ENCODE measurements at places on chromosomes 4 and X.
A peak's percentile ranks its signal among the peaks of the same experiment; 100 is the strongest.

DNA sequence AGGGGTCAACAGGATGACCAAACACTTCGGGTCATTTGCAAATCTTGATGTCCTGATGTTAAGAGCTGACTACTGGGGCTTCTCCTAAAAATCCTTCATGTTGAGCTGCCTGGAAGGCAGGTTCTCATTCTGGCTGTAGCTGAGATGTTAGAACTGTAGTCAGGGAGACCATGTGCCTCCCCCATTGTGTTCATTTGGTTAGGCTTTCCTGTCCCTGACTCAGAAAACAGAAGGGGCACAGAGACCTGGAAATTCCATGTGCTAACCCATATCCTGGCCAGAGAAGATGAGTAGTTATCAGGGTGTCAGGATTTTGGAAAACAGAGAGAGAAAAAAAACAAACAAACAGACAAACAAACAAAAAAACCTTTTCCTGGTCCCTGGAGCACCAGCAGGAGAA lies 177.5 kb downstream of the AR start:
- no peak for DNase-seq

GRCh38 chrX:93695981-93696380 lies 22.0 kb downstream of the FAM133A start:
- no peak for DNase-seq

DNA sequence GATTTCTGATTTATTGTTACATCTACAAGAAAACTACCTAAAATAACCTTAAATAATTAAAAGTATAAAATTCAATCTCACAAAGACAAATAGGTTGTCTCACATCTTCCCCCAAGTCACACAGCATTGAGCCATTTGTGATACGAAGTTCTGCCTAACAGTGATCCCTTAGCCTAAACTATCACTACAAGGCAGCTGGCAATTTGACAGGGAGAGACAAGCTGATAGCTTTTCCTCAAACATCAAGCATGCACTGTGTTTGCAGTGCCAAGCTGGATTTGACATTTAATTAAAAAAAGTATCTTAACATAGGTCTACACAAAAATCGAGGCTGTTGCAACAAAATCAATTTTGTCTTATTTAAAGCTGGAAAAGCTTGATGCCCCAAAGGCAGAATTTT lies 464.7 kb upstream of the TRAM1L1 start:
- no peak for DNase-seq

DNA sequence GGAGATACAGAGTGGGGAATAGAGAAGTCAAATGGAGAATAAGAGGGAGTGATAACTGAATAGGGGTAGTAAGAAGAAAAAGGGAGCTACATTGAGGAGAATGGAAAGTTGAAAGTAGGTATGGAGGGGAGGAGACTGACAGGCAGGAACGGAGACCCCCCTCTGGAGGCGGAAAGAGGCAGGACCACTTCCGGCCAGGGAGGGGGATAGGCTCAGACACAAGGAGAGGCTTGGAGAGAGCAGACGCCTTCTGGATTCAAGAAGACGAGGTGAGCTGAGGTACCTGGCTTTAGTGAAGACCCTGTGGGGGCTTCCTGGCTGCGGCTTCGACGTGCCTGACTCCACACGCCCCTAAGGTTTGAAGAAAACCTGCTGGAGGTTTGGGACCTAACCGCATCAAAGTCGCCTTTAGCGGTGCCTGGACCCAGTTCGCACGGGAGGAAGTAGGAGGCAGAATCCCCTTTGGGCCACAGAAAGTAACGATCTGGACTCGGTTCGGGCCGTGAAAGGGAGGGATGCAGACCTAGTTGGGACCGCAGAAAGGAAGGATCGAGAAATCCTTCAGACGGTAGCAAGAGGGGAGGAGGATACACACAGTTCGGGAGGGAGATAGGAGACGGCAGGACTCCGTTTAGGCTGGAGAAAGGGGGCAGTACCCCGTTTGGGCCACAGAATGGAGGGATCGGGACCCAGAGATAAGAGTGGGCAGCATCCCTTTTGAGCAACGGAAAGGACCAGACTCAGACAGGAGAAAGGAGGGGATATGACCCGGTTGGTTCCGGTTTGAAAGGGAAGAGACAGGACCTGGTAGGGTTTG lies at the start of gene TRO:
Gene TRO, plus strand, starts transcription at position 215 of the 817 bp plus-strand sequence. CDS start 1,423 bp downstream, outside the sequence.
- DNase-seq: no peak

- DNase-seq: no peak
Measured at GRCh38 chrX:53133400-53133799, 39.5 kb downstream of the KANTR start.

DNA sequence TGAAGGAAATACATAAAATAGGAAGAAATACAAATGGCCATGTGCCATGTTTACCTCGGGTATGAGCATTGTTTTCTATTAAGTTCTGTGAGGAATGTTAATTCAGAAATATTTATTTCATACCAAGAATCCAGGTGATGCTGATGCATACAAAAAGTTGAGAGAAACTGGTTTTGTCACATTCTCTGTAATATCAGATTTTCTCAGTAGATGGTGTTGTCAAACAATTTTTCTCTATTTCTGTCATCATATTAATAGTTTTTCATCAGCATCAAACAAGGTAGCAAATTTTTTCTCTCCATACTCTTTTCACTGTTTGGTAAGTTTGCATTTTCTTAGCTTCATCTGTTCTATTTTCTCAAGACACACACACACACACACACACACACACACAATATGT lies 179.8 kb downstream of the KLHL4 start:
- DNase-seq: no peak

DNA sequence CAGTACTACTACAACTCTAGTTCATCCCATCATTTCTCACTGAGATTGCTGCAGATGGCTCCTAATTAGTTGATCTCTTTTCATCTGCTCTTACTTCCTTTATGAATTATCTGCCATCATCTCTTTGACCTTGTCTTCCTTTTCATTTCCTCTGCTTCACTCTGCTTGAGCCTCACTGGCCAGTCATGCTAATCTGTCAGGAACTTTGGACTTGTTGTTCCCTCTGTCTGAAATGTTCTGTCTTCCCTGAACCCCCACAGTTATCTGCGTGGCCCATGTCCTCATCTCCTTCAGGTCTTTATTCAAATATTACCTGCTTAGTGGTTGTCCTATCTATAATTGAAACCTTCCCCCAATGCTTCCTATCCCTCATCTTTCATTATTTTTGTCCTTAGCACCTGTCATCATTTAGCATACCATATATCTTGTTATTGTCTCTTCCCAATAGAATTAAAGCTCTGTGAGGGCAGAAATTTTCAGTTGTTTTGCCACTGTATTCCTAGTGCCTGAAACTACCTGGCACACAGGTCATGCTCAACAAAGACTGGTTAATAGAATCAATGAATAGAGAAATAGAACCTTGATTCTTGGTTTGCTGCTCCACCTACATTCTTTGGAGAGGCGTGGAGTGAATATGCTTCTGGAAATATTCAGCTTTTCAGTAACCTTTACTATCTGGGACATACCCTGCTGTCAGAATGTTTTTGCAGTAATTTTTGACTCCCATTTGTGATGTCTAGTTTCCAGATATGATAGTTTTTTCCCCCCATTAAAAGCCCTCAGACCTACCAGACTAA lies 5.0 kb downstream of the SLC4A4 start:
- DNase-seq: no peak

DNA sequence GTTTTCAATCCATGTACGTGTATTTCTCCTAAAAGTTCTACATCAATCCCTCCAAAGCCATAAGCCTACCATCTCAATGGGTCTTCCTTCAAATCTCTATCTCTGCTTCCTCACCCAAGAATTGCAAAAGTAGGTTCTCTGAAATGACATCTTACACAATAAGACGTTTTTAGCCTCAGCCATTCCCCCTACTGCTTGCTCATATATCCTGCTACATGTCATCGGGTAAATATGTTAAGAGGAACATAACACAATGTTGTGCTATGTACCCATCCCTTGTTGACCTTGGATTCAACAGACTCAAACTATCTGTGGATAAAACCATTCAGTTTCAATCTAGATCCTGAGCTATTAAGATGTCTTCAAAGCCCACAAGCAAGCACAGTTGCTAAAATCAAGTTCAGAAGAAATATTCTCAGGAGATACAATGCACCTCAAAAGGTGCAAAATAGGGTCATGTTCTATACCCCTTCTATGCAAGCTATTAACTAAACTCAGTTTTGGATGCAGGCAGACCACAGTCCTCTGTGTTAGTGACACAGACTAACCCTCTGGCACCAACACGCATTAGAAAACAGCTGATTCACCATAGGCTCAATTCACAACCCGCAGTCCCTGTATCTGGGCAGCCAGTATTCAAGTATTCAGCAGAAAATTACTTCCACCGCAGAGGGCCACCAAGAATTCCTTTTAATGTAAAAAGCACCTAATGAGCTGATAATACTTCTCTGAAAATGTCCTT lies 56.8 kb downstream of the CD99L2 start:
- DNase-seq: peak; percentile 81

- DNase-seq: no peak
Measured at GRCh38 chr4:126661194-126661593, 971.6 kb upstream of the INTU start.

GRCh38 chr4:9703391-9703790 lies 78.0 kb upstream of the DRD5 start:
- DNase-seq: peak; percentile 74

DNA sequence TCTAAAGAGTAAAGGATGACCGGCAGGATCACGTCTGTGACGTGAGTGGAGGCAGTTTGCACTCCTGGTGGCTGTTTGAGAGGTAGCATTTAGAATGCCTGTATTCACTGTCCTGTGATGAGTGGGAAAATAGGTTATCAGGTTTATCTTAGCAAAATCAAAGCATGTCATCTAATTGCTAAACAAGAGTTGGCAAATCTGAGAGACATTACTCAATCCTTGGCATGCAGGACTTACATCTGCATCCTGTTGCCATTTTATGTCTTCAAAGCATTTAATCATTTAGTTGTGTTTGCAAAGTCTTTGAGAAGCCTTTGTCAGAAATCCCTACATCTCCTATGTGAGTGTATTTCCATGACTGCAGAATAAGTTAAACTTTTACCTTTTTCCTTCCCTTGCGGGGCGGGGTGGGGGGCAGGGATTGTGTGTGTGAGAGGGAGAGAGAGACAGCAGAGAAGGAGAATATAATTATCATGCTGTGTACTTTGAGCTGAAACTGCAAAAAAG lies 41.4 kb upstream of the MSANTD1 start:
- DNase-seq: peak; percentile 14

DNA sequence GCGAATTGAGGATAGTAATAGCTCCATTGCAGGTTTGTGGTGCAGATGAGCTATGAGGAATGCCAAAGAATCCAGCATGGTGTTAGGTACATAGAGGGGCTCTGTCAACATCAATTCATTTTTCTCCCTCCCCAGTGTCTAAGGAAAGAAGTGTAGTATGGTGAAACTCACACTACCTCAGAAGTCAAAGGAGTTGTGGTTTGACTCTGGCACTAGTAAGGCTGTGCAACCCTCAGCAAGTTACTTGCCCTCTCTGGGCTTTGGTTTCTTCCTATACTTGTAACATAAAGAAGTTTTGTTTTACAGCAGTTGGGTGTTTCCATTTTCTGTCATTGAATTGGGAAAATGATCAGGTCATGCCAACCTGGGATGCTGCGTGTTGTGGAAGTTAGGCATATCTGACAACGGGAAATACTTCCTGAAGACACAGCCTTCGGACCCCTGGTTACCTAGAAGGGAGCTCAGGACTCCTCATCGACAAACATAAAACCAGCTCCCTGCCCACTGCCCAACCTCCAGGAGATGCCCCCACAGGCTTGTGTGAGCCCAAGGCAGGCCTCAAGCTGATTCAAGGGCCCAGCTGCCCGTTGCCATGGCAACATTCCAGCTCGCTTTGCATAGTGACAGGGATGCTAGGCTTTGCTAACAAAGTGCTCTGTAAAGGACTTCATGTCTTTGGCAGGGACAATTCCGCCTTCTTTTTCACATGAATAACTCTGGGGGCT lies 71.4 kb downstream of the RTL5 start:
- DNase-seq: no peak

- DNase-seq: no peak
Measured at GRCh38 chrX:3378156-3378555, 31.7 kb upstream of the MXRA5 start.

DNA sequence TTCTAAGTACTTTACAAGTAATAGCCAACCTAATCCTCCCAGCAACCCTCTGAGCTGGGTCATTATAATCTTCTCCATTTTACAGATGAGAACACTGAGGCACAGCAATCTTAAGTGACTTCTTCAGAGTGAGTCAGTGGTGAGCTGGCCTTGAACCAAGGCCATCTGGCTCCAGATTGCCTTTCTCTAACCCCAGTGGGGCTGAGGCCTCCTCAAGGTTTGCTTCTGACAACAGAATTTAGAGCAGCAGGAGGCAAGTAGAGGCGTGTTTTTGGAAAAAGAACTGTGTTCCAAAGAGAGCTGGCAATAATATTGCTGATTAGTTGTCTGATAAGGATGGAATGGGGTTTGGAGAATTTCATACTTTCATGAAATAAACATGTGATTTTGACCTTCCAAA lies 41.2 kb downstream of the PIR start:
- no peak for DNase-seq

GRCh38 chr4:13538427-13538973 lies 5.8 kb downstream of the NKX3-2 start:
- no peak for DNase-seq

DNA sequence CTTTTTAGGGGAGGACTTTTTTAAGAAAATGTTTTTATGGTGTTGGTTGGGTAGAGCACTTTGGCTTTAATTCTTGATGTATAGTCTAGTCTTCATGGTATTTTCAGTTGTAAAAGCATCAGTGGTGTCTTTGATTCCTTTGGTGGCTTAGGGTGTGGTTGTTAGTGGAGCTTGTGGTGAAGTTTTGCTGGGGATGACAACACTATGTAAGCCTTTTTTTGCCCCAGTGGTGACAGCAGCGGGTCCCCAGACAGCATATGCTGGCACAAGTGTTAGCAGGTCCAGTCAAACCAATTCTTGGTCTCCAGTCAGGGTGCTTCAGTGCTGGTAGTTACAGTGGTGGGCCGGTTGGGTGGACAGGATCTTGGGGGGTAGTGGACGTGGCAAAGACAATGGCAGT lies 52.0 kb downstream of the CHIC1 start:
- DNase-seq: no peak

- no peak for DNase-seq
Measured at GRCh38 chrX:56833626-56834025, 104.6 kb downstream of the NBDY start.

GRCh38 chrX:105706041-105706440 lies 116.3 kb upstream of the NRK start:
- DNase-seq: no peak

DNA sequence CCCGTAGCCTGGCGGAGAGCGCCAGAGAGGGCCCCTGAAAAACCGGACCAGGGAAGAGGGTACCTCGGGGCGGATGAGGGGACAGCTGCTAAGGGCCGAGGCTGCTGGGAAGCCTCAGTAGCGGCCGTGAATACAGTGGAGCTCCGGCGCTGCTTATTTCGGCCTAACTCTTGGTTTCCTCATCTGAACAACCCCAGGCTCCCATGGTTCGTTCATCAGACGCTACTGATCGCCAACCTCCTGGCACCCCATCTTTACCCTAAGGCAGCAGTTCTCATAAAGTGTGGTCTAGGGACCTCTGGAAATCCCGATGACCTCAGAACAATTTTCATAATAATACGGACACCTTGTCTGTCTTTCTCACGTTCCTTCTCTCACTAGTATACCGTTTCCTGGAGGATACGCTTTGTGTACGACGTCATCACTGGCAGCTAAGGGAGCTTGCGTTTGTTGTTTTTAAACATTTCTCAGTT lies 645 bp upstream of the RAB28 start:
- DNase-seq: no peak

- DNase-seq: no peak
Measured at GRCh38 chr4:47468706-47469365, 5.3 kb upstream of the COMMD8 start.

GRCh38 chrX:100587861-100588260 lies 3.1 kb downstream of the TNMD start:
- DNase-seq: no peak
